ENCODE measurements at places on chromosomes 5 and 9.

DNA sequence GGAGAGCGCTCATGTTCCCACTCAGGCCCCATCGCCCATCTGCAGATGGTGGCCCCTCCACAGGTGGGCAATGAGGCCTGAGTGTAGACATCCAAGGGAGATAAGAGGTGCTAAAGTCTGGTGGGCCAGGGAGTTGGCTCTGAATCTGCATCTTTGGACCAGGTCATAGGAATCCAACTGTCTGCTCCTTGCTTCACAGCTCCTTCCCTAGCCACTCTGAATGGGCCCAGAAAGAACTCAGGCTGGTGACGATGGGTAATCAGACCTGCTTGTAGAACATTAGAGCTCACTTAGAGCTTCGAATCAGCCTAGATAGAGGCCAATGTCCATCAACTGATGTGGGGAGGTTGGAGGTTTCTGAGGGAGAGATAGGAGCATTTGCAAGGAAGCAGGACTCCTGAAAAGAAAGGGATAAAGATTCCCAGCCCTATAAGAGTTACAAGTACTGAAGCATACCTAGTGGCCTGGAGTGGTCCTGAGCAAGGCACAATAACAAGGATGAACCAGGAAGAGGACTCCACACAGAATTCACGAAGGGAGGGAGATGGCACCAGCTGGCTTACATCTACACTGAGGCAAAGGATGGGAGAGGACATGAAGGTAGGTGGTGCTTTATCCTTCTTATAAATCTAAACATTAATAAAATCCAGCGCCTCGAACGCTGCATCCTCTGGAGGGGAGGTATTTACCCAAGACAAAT, 132.8 kb upstream of the ALDH1B1 start:
- DNase-seq: no peak

GRCh38 chr5:96243862-96244261, 189.2 kb downstream of the PCSK1 start:
- DNase-seq: no peak

DNA sequence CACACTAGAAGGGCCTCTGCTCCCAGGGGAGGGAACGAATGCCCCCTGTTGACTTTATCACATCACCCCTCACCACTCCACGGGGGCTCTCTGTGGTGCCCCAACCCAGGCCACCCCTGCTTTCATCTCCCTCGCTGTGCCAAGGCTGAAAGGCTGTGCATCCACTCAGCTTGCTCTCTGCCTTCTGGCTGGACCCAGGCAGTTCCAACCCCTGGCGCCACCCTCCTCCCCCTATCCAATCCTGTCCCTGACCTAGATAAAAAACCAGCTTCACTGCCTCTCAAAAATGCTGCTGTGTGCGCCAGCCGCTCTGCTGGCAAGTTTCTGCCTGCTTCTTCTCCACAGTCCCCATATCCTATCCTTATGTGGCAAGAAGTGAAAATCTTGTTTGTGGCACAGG, 22.4 kb upstream of the CORO2A start:
- no peak for DNase-seq

DNA sequence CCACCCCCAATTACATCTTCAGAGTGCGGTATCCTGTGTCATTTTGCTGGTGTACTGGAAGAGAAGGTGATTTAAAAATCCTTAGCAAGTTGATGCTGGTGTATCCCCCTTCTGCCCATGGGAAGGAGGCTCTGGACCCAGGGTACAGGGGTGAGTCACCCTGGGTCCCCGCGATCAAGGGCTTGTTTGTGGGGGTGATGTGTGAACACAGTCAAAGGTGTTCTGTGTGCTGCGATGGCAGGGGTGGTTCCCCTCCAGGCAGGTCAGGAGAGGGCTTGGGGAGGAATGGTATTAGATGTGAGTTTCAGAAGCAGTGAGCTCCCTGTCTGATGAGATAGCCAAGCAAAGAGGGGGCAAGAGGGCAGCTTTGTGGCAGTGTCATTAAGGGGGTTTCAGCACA, 28.9 kb downstream of the OLFM1 start:
- DNase-seq: no peak

- peak; percentile 49 for DNase-seq
Measured at GRCh38 chr5:107869438-107870115, 198.8 kb upstream of the EFNA5 start.

DNA sequence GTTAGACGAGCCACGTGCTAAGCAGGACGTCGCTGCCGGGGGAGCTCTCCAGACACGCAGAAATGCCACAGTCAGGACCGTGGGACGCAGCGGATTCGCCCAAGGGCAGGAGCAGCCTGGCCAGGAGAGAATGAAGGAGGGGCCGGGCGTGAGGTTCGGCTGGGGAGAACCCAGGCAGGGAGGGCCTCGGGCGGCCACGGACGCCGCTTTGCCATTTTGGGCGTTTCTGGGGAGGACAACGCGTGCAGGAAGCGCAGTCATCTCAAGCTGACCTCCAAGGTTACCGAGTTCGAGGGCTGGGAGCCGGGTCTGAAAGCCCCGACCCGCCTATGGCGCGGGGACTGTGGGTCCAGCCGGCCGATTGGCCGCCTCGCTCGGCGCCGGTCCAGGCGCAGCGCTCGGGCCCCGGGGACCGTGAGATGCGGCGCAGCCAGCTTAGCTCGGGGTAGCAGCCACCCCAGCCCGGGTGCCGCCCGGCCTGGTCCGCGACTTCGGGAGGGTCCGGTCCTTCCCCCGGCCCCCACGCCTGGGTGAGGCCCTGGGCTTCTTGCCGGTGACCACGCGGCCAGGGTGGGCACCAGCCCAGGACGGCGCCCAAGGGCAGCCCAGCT, 760 bp upstream of the MAN1B1 start:
- DNase-seq: peak; percentile 51

DNA sequence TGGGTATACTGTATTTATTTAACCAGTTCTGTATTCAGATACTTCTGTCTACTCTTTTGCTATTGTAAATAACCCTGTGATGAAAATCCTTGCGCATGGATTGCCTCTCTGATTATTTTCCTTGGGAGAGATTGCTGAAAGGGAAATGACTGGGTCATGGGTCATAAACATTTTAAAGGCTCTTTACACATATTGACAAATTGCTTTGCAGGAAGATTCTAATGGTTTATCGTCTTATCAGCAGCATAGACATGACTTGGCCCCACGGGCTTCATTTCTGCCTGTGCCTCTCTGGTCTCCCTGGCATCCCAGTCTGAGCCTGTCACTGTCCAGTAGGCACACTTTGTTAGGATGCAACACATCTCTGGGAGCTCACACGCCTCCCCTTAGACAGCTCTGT, 52.3 kb downstream of the RGS3 start:
- no peak for DNase-seq

GRCh38 chr5:88888848-88889188, 5.8 kb upstream of the MEF2C start:
- DNase-seq: no peak

- DNase-seq: no peak
Measured at GRCh38 chr5:149916334-149917072, 28.1 kb downstream of the PDE6A start.

GRCh38 chr5:178388386-178389025, 155.9 kb upstream of the PHYKPL start:
- no peak for DNase-seq

DNA sequence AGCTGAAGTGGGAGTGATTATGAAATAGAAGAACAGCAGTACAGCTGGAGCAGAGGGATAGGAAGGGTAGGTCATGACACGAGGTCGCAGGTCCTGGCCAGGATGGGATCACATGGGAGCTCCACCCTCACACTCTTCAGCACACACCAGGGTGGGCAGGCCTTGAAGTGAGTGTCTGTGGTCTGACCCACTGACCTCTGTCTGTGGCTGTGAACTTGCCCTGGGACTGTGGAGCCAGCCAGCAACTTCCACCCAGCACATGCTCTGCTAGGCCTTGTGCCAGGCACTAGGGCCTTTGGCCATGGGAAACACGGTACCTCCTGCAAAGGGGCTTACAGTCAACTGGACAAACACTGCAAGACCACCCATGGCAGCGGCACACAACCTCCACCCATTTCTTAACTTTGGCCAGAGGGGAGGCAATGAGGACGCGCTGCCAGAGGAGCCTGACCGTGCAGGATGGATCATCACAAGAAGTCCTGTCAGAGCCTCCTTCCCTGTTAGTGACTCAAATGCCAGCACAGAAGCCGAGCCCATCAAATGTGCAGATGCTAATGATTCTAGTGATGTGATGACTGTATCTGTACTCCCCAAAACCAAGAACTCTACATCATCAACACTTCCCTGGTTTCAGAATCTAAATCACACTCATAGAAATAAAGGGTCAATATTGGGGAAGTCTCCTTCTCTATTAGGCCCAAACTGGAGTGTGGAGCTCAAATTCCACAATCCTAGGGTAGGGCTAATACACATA, 113.6 kb downstream of the DPYSL3 start:
- DNase-seq: no peak

- no peak for DNase-seq
Measured at GRCh38 chr9:72812559-72813111, 140.2 kb downstream of the ALDH1A1 start.

DNA sequence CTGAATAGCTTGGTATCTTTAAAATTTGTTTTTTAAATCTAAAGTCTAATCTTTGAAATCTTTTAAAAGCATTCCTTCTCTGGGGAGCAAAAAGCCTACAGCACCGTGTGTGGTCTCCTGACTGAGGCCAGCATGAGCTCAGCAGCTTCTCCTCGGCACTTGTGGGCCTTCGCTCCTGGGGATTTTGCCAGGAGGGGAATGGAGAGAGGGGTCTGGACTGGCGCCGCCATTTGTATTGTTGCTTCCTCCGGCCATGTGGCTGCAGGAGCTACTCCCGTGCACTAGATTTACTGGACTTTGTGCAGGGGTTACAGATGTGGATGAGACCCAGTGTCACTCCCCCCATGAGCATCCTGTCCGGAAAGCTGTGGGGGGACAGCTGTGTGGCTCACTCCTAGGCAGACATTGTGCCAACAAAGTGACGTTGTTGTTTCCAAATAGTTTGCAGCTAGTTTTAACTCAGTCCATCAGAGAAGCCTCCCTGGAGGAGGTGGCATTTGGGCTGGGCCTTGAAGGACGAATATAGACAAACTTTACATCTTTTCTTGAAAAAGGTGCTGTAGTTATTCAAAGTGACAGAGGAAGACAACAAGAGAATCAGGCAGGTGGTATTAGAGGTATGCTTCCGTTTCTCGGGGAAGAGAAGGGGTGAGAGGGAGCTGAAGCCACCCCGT, 6.6 kb downstream of the OLFM1 start:
- no peak for DNase-seq

DNA sequence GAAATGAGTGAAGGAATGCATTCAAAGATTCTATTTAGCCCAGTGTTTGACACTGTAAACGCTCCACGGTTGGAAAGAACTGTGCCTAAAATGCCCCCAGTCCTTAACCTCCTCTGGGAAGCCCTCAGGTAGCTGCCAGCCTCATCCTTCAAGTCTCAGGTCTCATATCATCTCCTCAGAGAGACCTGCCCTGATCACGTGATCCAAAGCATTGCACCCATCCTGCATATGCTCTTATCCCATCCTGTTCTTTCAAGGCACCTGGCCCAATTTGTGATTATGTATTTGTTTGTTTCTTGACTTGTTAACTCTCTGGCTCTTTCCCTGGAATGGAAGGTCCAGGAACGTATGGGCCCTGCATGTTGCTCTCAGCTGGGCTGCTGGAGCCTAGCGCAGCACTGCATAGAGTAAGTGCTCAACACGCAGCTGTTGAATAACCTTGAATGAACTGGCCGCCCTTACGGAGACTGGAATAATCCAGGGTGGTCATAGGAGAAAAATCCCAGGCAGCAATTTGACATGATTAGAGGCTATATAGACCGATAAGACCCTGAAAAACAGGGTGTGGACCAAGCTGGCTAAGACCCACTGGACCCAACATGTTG, 8.7 kb downstream of the C1QTNF2 start:
- DNase-seq: no peak

GRCh38 chr5:132662004-132662401, 4.0 kb downstream of the IL13 start:
- no peak for DNase-seq

GRCh38 chr5:76805821-76806505, 12.9 kb upstream of the F2RL1 start:
- DNase-seq: peak; percentile 88

DNA sequence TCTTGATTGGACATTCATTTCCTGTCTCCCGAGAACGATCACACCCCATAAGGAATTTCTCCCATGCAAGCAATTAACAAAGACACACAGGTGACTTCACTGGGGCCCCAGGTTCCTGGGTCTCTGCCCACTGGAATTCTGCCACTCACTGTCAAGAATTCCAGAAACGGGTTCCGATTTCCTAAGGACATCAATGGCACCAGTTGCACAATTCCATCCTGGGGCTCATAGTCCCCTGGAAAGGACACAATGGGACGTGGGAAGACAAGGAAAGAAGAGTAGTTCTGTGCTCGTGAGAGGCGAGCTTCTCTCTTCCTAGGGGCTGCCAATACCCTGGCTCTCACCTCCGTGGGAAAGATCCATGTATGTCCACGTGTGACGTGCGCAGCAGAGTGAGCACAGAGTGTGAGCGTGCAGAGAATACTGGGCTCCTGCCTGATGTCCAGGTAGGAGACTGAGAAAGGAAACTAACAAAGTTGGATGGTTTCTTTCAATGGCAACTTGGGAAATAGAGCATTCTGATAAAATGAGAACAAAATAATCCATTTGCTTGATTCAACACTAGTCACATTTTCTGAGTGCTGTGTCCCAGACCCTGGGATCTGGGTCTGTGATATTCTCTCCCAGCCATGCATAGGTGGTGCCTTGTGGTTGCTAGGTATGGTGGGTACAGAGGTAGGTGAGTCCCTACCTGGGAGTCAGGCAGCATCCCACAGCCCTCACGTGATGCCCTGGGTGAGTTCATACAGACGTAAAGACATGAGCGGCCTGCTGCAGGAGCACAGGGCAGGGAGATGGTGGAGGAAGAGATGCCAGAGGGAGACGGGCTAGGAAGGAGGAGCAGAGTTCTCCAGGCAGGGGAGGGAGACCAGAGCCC, 159.8 kb downstream of the COL23A1 start:
- no peak for DNase-seq

DNA sequence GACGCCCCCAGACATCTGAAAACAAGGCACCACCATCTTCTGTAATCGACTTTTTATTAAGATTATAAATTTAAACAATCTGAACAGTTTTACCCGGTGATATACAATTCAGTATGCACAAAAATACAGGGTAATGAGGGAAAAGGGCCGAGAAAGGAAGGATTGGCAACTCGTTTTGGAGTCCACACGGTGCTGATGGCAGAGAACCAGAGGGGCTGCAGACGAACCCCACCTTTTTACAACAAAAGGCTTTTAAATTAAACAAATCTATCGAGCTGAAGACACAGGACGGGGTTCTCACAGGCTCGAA, 2.6 kb downstream of the IER5L start:
- no peak for DNase-seq

DNA sequence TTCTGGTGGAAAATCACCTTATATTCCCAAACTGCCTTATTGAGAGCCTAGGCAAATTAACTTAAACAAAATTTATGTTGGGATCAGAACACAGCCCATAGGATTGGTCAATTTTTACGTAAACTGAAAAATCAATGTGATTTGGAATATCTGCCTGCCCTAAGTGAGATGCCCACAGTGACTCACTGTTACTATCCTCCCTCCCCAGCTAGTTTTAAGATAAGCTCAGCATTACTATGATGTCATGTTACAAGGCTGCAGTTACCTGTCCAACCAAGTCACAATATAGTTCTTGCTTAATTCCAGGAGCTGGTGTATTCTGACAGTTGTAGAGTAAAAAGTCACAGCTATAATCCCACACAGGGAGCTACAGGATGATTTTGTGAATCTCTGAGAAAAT, 23.1 kb downstream of the SKP1 start:
- DNase-seq: no peak
